ENCODE measurements at places on chromosomes 6 and 20. TPM values are rescaled to one million over a fixed set of nuclear protein-coding genes. Genes with fewer than 3 reads are reported as not detected.

DNA sequence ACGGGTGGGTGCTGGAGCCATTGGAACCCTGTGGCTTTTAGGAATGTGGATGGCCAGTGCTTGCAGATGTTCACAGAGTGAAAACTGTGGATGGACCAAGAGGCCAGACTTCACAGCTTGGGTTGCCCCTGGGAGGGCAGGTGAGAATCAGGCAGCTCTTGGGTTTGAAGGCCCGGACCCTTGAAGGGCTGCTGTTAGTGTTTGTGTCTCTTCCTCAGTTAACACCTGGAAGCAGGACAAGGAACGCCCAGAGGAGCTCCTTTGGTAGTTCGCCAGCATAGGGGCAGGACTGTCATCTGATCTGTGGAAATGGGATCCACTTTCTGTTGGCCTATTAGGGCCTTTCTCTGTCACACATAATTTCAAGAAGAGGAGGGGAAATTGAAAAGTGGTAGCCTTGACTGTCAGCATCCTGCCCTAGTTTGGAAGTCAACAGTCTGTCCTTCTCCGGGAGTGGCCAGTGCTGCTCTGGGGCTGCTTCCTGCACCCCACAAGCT, 43.6 kb downstream of the RIOK1 start:
- DNase-seq: no peak

- DNase-seq: peak; percentile 36
Observed at GRCh38 chr20:18496042-18496441, 983 bp downstream of the RBBP9 start.

DNA sequence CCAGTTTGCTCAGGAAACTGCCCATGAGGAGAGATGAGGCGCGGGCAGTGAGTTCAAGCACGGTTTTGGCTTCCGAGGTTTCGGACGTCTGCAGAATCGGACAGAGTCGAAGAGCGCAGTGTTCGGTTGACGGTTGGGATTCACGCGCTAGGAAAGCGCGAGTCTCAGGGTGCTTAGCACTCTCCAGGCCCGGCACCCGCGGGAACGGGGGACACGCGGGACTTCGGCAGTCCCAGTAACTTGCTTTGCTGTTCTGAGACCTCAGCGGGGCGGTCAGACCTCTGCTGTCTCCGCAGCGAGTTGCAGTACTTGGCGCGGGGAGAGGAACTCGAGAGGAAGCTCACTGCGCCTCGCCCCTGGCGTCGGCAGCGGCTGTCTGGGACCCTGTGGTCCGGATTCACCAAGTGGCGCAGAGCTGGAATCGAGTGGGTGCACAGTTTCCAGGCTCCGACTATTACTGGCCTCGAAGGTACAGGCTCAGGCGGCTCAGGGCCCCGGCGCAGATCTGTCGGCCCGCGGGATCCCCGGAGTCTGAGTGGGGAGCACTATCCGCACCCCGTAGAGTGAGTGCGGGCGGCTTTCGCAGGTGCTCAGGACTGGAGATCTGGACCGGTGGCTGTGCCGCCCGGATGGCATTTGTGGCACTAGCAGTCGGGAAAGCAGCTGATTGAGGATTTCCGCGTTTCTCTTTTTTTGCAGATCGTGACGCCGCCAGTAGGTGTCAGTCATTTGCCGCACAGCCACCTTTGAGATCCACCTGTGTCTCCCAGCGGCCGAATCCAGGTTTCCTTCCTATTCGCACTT, at the start of gene POM121L2:
TSS of gene POM121L2 (minus strand) at position 128 of the 804 bp plus-strand sequence. CDS start at position 25, 103 bp downstream.
- DNase-seq: peak; percentile 73

GRCh38 chr6:25138233-25138933, 140.8 kb upstream of the CARMIL1 start:
- peak; percentile 68 for DNase-seq

DNA sequence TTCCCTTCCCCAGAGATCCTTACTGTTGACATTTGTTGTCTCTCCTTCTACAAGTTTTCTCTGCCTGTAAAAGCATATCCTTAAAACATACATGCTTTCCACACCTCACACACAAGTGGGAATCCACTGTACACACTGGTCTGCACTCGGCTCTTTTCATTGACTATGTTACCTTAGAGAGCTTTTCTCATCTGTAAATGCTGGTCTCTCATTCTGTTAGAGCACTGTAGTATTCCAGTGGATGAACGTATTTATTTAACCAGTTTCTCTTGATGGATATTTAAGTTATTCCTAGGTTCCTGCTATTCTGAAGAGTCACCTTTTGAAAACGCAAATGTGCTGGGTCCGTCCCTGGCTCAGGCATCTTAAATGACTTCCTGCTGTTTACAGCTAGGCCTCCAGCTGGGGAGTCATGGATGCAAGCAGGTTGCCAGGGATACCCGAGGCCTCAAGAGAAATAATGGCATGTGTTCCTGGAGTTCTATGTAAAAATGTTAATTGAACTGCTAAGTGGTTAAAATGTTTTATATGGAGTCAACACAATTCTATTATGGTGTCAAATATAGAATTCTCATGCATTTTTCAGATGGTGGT, 61.1 kb upstream of the TGM3 start:
- DNase-seq: no peak

- no peak for DNase-seq
Observed at GRCh38 chr20:48750941-48751635, 76.7 kb downstream of the PREX1 start.

DNA sequence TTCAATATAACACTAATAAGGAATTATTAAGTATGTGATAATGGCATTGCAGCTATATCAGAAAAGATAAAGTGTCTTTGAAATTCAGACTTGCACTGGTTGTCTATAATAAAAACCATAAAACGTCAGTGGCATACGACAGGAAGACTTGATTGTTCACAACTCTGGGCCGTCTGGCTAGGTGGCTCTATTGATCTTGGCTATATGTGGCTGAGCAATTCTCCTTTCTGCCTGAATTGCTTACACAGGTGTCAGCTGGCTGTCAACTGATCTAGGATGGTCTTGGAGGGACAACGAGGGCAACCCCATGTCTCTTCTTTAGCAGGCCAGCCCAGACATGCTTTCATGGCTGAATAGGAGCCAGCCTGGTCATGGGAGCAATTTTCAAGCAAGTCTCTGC, 359.1 kb downstream of the QKI start:
- no peak for DNase-seq

DNA sequence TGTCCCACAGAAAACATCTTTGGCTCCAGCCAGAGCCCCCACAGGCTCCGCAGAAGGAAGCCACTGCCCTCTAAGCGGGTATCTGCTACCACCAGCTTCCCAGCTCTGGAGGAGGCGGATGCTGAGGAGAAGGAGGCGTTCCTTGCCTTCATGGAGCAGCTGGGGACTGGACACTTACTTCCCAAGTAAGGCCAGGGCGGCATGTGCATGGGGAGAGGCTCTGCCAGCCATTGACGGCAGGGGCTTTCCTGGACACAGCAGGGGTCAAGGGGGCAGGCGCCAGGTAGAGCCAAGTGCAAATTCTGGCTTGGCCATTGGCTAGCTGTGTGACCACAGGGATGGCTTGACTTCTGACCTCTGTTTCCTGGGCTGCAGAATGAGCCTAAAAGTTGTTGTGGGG, 17.8 kb downstream of the RAB44 start:
- DNase-seq: no peak

- no peak for DNase-seq
Observed at GRCh38 chr6:144724818-144725217, 439.7 kb downstream of the UTRN start.

DNA sequence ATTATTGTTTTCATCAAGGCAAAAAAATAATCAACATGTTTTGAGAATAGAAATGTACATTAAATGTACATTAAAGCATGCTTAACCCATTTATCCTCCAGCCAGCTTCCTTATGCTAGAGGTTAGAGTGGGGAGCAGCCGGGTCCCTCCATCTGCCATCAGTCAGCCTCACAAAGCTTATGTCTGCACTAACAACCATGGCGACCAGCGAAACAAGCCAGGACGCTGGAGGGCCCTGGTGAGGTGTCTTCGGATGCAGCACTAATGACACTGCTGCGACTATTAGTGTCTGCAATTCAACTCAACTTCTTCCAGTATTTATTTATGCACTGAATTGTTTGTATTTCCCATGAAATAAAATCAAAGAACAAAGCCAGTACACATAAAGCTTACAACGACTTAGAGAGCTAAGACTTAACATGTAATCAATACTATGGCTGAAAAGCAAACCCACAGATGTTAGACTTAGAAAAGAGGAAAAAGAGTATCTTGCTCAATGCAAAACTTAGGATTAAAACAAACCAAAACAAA, 6.8 kb downstream of the CLDN20 start:
- DNase-seq: no peak

GLP1R gene
- total RNA-seq: under 0.01 TPM

DPPA5 gene
- total RNA-seq: not detected

GPR63 gene
- 1.8 TPM for total RNA-seq

COL10A1 gene
- total RNA-seq: not detected

ACOT13 gene
- 4.8 TPM for total RNA-seq

SLC26A8 gene
- not detected for total RNA-seq

COL20A1 gene
- not detected for total RNA-seq

Measured in mammary epithelial cell (primary cell).